MV-4-11 (cell line): ENCODE measurements at places on chromosomes 2 and 18.

DNA sequence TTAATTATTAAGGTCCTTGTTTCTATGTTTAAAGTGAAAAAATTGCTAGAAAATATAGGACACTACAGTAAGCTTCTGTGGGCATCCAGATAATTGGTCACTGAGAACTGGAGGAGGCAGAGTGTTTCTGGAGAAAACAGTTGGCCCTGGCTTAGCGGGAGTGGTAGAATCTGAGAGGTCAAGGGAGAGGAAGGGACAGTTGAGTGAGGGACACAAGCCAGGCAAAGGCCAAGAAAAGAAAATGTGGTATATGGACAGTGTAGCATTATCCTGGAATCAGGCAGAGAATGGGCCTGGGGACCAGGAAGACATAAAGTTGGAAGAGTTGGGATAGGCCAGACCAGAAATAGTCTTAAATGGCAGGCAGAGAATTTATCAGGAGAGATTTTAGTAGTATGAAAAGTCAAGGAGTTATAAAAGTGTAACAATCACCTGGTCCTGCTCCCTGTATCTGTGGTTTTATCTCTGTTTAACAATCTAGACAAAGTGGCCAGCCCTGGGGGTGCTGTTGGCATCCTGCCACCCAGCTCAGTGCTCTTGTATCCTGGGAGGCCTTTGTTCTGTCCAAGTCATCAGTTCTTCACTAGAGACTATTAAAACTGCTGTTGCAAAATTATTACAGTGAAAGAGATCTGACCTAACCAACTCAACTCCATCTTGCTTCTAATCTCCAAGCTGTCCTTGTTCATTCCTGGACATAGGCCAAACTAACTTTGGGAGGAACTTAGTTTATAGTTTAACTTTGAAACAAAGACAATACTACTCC is 15.4 kb upstream of the MSGN1 start:
- no peak for DNase-seq

DNA sequence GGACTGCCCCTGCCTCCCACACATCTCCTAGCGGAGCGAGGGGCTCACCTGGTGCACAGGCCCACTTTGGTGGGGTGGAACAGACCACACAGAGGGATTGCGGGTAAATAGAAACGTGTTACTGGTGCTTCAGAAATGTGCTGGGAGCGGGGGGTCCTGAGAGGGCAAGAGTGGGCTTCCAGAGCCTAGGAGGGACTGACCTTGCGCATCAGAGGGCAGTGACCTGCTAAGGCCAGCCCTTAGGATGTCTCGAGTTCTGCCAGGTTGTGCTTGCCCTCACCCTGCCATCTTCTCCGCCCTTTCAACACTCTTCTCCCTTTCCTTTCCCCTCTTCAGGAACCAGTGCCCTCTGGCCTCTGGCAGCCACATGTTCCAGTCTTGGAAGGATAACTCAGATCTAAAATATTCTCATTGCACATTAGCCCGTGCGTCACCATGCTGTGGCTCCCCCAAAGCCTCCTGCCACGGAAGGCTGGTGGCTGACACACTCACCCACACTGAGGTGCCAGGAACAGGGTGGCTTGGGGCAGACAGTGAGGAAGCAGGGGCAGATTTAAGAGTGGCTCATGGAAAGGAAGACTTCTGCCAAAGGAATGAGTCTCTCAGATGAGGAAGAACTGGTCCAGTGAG is 89.6 kb downstream of the MCFD2 start:
- DNase-seq, result no peak

GRCh38 chr18:47628893-47629292 is 301.6 kb downstream of the SMAD2 start:
- DNase-seq, result no peak

GRCh38 chr2:198857246-198857645 is 600.5 kb downstream of the SATB2 start:
- DNase-seq, result peak; percentile 84

- DNase-seq, result peak; percentile 85
These were observed 178.3 kb downstream of the TRIB2 start for GRCh38 chr2:12895017-12895416.

DNA sequence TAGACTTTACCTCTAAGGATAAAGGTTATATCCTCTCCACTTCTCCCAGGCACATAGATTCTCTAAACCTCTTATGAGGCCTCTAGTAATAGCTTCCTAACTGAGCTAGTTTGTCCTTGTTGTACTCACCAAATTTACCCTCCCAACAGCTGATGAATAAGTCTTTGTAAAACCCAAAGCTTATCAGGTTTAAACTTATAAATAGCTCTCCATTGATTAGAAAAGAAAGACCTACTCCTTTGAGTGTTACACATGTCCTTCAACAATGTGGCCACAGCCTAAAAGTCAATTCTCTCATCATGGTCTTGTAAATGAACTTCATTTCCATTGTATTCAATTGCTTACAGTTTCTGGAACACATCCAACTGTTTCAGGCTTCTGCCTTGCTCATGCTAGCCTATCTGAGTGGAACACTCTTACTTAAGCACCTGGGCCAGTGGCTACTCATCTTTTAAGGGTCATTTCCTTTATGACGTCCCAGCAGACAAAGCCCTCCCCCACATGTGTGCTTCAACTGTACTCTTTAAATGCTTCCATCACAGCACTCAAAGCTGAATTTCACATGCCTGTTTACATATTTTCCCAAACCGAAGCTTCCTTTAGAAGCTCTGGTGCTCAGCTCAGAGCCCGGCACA is 131.6 kb downstream of the CDH2 start:
- no peak for DNase-seq

DNA sequence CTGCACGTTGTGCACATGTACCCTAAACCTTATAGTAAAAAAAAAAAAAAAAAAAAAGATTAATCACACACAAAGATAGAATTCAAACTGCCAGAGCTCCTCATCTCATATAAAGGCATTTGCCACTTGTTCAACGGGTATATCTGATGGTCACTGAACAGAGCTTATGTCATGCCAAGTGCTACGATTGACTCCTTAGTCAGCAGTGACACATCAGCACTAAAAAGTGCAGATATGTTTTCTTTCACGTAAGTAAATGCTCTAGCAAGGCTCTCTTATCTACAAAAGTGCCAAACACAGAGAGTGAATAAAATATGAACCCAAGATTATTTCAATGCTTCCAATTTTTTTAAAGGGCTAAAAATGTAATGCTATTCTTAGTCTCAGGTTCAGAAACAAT is 1.1 kb downstream of the LMAN1 start:
- no peak for DNase-seq

GRCh38 chr18:10232062-10232461 is 222.4 kb upstream of the APCDD1 start:
- no peak for DNase-seq

DNA sequence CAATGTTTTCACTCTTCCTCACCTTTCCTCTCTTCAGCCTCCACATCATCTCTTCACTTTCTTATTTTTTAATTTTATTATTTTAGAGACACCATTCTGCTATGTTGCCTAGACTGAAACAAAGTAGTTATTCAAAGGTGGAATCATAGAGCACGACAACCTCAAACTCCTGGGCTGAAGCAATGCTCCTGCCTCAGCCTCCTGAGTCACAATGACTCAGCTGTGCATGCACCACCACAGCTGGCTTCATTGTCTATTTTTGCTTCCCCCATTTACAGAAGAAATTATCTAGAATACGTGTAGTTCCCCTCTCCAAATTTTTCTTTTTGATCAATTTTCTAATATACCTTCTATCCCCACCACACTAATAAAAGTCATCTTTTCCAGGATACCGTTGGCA is 911.5 kb upstream of the SOX11 start:
- DNase-seq, result no peak

GRCh38 chr18:22844190-22844589 is 88.9 kb upstream of the RBBP8 start:
- DNase-seq, result no peak

DNA sequence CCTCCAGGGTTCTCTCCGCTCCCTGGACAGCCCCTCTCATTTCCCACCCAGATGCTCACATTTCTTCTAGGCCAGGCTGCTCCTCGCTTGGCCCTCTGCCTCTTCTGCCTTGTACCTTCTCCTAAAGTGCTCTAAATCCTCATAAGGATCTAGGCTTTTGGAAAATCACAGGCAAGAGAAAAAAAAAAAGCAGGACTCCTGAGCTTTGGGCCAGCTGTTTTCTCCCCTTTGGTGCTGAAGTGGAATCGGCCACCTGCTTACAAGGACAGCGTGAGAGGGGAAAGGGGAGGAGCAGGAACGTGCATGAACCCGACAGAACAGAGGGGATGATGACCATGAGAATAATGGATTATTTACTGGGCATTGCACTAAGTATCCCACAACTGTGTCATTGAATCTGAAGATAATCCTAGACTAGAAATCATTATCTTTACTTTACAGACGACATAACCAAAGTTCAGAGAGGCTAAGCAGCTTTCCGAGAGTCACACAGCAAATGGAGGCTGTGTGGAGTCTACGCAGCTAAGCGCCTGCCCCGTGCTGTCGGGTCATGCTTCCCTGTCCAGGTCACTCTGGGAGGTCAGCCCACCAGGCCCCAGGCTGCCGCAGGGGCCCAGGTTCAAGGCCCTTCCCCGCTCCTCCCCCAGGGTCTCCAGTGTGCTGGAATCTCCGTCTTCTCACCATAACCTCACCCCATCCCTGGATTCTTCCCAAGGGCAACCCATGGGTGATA is 141.9 kb downstream of the PXDN start:
- DNase-seq, result no peak

- DNase-seq, result no peak
These were observed 67.6 kb upstream of the SERTAD2 start for GRCh38 chr2:64721320-64721623.

DNA sequence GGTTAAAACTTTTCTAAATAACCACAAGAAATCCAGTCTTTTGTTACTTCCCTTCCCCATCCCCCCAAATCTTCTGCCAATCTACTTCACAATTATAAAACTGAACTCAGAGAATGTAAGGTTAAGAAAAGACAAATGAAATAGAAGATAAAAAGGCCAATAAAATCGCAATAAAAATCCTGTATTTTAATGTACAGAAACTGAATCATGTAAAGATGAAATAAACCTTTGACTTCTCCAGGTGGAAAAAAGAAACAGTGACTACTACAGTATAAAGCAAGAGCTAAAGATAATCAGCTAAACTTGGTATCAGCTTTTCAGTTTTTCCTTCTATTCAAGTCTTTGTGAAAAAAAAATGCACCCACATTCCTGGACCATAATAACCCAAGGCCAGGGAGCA is 1.7 kb downstream of the SYT4 start:
- DNase-seq, result no peak
